ENCODE measurements at places on chromosomes 16 and 17. TPM values are rescaled to one million over a fixed set of nuclear protein-coding genes. Genes with fewer than 3 reads are reported as not detected.

SLC12A3 gene
- not detected for total RNA-seq

PIK3R5 gene
- 0.31 TPM for total RNA-seq

HS3ST3A1 gene
- 0.31 TPM for total RNA-seq

UBTF gene
- 101 TPM for total RNA-seq

CTRL gene
- total RNA-seq: 4.7 TPM

P2RX5 gene
- total RNA-seq: 6.9 TPM

CTRB2 gene
- total RNA-seq: not detected

CFAP97D1 gene
- total RNA-seq: not detected

ITGB3 gene
- total RNA-seq: 4.7 TPM

RAD51C gene
- 42.6 TPM for total RNA-seq

PLEKHG4 gene
- total RNA-seq: 3.4 TPM

ZNF597 gene
- total RNA-seq: 5.0 TPM

MGAT5B gene
- 53.8 TPM for total RNA-seq

GDPD3 gene
- total RNA-seq: 1.9 TPM

APPBP2 gene
- 66.4 TPM for total RNA-seq

DBNDD1 gene
- 22.5 TPM for total RNA-seq

NAGS gene
- not detected for total RNA-seq

CNTNAP4 gene
- total RNA-seq: 46.6 TPM

GNAO1 gene
- total RNA-seq: 163 TPM

SLC13A2 gene
- total RNA-seq: not detected

ITPRIPL2 gene
- total RNA-seq: 2.8 TPM

GUCY2D gene
- total RNA-seq: not detected

FBXW10 gene
- 0.63 TPM for total RNA-seq

CTRB1 gene
- not detected for total RNA-seq

GP1BA gene
- not detected for total RNA-seq

All from parietal lobe (tissue), 2 donors.